ENCODE measurements at places on chromosomes 3 and 15. TPM values are rescaled to one million over a fixed set of nuclear protein-coding genes. Genes with fewer than 3 reads are reported as not detected.

NMB gene
- 4.9 TPM for polyA plus RNA-seq

CCR8 gene
- not detected for polyA plus RNA-seq

TRIM59 gene
- polyA plus RNA-seq: 18.7 TPM

CCR9 gene
- polyA plus RNA-seq: not detected

CTSH gene
- polyA plus RNA-seq: 226 TPM

ADIPOQ gene
- not detected for polyA plus RNA-seq

TTLL13 gene
- polyA plus RNA-seq: 0.10 TPM
